ENCODE measurements at places on chromosomes 3 and 15.
A peak's percentile ranks its signal among the peaks of the same experiment; 100 is the strongest.

DNA sequence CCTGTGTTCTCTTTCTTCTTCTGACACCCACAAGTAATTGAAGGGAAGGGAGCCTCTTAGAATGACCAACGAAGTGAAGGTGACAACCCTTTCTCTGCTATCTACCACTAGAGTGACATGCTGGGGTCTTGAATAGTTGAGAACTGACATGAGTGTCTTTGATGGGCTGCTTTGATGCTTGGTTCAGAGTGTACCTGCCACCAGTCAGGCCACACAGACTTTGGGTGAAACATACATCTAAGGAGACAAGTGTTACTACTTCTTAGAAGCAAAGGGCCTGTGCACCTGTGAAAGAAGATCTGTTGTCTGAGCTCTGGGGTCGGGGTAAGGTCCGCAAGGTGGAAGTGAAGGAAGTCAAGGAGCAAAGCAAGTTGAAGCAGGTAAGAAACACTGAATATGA, 1040.7 kb upstream of the CFAP20DC start:
- DNase-seq = no peak

DNA sequence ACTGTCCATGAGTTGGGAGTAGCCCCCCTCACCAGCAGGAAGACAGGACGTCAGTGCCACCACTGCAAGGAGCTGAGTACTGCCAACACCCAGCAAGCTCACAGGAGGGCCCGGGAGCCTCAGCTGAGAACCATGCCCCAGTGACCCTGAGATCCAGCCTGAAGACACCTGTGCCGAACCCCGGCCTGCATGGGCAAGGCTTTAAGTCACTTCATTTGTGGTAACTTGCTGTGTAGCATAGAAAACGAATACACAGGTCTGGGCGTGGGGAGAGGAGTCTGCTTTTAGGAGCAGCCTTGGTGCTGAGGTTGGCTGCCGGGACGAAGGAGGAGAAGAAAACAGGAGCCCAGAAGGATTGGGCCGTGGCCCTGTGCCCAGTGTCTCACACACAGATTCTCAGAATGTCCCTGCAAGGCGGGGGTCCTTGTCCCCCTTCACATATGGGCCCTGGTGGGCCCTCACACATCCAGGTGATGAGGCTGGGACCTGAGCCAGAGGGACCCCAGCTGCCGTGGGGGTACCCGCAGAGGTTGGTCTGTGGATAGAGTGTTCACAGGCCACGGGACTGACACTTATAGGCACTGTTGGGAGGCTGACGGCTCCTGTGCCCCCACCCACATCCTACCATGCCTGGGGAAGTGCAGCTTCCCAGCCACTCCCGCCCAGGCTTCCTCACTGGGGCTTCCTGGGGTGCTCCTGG, 85.3 kb downstream of the PLXNA1 start:
- no peak for DNase-seq

GRCh38 chr3:42875325-42876151, at the start of gene CYP8B1:
CYP8B1 (minus strand) TSS chr3:42875879; CDS start chr3:42875816, 63 bp downstream.
- DNase-seq = no peak

- DNase-seq = no peak
Measured at GRCh38 chr3:142958707-142959106, 4.8 kb downstream of the PAQR9 start.

DNA sequence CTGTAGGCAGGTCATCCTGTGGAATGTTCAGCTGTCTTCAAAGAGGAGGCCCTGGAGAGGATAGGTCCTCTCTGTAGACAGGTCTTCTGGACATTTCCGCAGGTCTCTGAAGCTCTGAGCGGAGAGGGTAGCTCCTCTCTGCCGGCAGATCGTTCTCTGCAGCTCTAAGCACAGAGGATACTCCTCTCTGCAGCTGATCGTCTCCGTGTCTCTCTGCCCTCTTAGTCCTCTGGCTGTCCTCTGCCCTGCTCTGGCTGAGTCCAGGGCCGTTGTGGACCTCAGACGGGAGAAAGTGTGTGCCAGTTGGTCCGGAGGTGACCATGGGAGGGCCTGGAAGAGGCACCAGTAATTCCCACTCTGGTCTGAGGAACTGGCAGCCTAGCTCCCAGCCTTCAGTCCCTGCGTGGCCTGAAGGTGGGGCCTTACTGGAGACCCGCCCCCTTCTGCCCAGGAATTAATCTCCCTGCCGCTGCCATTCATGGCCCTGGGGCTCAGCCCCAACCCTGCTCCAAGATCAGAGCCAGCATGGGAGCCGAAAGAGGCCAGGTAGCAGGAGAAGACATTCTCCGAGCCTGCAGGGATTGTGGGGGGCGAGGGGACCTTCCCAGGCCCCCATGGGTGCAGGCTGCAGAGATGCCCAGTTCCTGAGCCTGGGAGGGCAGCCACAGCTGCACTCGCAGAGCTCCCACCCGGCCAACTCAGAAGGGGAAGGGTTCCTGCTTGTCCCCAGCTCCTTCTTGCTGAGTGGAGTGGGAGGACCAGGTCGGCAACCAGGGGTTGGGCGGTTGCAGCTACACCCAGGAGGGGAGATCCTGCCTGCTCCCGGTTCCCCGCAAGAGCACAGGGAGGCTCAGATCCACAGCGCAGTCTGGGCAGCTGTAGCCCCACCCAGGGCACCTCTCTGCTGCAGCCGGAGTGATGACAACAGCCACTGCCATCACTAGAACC, 488.7 kb downstream of the RSL24D1 start:
- DNase-seq = no peak

- no peak for DNase-seq
Measured at GRCh38 chr3:102488331-102488730, 53.5 kb downstream of the ZPLD1 start.

GRCh38 chr3:65265942-65266590, 578.3 kb upstream of the ADAMTS9 start:
- no peak for DNase-seq

DNA sequence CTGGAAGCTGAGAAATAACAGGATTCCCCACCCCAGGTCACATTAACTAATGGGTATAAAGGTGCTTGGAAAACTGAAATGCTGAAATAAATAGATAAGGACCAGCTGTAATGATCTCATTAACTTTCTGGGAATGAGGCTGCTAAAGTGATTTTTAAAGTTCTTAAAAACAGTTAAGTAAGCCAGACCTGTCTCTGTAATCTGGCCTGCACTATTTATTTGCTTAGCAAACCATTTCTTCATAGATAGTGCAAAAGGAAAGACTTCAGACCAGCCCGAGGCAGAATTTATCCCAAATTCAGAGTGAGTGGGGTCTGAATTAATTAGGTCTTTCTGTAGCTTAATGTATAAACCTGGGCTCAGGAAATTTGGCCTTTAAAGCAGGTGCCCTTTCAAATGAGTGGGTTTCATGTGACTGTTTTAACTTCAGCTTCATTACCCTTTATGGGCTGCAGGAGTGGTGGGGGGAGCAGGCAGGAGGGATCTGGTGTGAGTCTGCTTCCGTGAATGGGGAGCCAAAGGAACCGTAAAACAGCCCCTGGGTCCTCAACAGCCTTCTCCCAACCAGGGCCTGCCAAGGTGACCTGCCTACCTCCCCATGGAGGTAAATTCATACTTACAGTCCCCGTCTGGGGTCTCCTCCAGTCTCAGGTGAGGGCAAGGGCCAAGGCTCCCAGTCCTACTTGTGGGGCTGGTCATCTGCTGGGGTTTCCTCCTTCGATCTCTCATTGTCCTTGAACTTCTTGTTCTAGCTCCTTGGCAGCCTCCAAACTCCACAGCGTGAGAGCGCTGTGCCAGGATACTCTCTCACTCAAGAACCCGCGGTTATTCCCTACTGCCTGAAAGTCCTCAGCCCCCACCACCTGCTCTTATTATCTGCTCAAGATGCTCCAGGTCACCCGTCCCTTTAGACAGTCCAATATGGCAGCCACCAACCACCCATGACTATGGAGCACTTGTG, 31.2 kb downstream of the MAGEF1 start:
- DNase-seq = no peak

DNA sequence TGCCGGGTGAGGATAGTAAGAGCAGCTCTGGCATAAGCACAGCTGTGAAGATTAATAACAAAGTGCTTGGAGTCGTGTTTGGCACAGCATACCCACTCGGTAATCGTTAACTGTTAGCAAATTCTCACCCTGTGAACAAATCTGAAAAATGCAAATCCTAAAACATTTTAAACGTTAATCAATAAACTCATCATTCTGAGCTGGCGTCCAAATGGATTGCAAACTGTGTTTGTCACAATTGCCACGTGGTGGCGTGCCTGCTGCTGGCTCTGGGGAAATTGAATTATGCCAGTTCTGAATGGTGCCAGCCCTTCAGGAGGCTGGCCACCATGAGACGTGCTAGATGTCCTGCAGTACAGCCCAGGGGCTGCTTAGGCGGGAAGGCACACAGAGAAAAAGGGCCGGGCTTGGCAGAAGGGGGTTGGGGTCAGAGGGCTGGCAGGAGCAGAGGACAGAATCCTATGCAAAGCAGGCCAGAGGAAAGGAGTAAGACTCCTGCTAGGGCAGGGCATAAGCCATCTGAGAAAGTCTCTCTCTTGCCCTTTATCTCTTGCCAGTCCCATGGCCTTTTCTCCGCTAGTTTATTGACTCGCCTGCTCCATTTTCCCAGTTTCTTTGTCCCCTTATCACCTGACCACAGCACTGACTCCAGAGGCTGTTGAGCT, 22.1 kb upstream of the POLG start:
- DNase-seq = no peak

GRCh38 chr15:40844696-40845030, 815 bp downstream of the SPINT1 start:
- DNase-seq = no peak

DNA sequence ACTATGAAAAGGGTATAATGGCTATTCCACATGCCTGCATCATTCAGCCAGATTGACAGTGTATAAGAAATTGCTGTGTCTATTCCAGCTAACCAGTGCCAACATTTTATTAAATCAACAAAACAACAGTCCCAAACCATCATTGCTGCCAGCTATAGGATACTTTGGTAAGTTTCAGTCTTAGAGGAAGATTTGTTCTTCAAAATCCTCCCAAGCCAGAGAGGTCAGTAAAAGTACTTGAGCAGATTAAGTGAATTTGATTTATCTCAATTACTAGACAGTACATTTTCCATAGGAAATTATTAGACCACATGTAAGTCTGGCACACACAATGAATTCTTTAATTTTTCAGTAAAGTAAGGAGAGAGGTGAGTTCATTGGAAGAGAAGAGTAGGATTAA, 50.7 kb downstream of the TFG start:
- DNase-seq = no peak

DNA sequence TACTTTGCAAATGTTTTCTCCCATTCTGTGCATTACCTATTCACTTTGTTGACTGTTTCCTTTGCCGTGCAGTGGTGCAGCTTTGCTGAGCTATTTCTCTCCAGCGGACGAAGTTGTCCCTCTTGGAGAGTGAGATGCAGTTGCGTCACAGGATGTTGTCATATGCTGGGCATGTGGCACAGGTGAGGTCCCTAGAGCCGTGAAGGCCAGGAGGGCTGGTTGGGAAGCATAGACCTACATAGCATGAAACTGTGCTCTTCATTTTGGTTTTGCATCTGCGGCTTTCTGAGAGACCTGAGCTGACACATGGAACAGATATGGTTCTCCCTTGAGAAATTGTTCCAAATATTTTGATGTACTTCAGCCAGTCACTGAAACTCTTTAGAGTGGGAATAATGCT, 108.5 kb downstream of the CACNA1D start:
- DNase-seq = no peak

DNA sequence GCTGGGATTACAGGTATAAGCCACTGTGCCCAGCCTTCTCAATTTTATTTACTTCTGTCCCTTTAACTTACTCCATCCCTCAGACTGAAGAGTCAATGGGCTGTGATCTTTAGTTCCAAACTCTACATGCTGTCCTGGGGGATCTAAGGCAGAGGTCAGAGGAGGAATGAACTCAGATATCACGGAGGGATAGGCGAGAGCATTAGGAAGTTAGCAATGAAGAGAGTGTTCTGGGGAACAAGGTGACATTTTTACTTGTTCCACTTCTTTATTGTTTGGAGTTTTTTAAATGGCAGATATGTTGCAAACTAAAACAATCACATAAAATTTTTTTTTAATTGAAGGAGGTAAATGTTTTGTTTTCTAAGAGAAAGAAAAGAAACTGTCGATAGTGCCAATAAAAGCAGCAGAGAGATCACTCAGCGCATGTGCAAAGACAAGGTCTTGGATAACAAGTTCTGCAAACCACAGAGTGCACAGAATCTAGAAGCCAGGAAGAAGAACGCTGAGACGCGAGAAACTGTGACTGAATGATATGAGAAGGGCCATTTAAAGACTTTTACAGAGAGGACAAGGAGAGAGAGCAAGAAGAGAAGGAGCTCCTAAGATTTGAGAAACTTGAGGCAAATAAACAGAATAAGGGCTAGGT, 10.8 kb upstream of the CA12 start:
- no peak for DNase-seq

GRCh38 chr3:49803465-49804140, 542 bp downstream of the INKA1 start:
- DNase-seq = peak; percentile 51

- DNase-seq = no peak
Measured at GRCh38 chr3:58090351-58090750, 82.1 kb downstream of the FLNB start.

- no peak for DNase-seq
Measured at GRCh38 chr15:67761343-67761742, 64.0 kb upstream of the SKOR1 start.

- DNase-seq = no peak
Measured at GRCh38 chr3:117921411-117921810, 1113.2 kb downstream of the IGSF11 start.

DNA sequence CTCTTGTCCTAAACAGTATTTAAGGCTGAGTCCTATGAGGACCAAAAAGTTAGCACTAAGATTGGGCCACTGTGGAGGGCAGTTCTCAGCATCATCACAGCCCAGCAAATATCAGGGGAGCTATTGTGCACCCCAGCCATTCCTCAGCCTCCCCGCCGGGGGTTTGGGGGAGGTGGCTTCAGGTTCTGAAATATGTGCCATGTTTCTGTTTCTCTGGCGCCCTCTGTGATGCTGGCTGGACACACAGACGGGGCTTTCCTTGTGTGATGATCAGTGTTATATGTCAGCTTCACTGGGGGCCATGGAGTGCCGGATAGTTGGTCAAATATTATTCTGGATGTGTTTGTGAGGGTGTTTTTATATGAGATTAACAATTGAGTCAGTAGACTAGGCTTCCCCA, 106.8 kb downstream of the GABRG3 start:
- DNase-seq = no peak

- DNase-seq = no peak
Measured at GRCh38 chr15:54082836-54083492, 104.7 kb downstream of the UNC13C start.

GRCh38 chr3:155024006-155024638, 56.0 kb upstream of the MME start:
- DNase-seq = no peak

GRCh38 chr3:130772129-130772528, 25.5 kb upstream of the PIK3R4 start:
- DNase-seq = no peak

- DNase-seq = no peak
Measured at GRCh38 chr3:144394032-144394431, 422.4 kb downstream of the DIPK2A start.

DNA sequence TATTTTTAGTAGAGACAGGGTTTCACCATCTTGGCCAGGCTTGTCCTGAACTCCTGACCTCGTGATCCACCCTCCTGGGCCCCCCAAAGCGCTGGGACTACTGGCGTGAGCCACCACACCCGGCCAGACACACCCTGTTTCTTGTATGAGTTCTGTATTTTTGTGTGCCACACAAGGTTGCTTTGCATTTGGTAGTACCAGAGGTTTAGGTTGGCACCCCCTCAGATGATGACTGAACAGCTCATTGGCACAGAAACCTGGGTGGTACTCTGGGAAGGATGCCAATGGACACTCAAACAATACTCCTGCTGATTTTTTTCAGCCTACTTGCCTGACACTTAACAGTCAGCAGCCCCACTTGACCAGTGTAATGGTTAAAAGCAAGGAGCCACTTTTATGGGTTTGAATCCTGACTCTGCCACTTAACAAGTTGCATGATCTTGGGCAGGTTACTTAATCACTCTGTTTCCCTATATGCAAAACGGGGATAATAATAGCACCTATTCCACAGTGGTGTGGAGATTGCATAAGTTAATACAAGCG, 39.2 kb upstream of the BCL2A1 start:
- DNase-seq = no peak

Data from CD8-positive, alpha-beta memory T cell (primary cell).